ENCODE measurements at places on chromosomes 4 and X.

GRCh38 chr4:17188125-17188524, 289.7 kb upstream of the LDB2 start:
- no peak for DNase-seq

DNA sequence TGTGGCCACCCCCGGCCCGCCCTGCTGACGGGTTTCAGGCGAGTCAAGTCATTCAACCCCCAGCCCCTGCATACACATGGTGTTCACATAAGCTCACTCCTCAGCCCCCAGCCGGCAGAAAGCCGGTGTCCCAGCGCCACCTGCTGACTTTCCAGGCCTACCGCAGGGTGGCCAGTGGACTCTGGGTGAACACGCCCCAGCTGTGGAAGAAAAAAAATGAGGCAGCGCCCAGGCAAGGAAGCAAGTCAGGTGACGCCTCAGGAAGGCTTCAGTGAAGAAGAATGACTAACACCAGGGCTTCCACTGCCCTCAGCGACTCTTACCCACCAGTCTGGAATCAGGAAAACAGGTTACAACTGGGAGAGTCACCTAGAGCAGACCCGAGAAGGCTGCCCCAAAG, 15.8 kb downstream of the BCAP31 start:
- DNase-seq = peak; percentile 47

GRCh38 chr4:21046141-21046540, 345.9 kb downstream of the PACRGL start:
- no peak for DNase-seq

GRCh38 chr4:175614890-175615289, 197.2 kb downstream of the GPM6A start:
- no peak for DNase-seq

GRCh38 chrX:123464709-123465108, 268.1 kb downstream of the THOC2 start:
- no peak for DNase-seq

- no peak for DNase-seq
Observed at GRCh38 chrX:112247714-112248113, 165.1 kb upstream of the TRPC5 start.

GRCh38 chrX:110847334-110847733, 51.7 kb upstream of the CHRDL1 start:
- DNase-seq = peak; percentile 21

DNA sequence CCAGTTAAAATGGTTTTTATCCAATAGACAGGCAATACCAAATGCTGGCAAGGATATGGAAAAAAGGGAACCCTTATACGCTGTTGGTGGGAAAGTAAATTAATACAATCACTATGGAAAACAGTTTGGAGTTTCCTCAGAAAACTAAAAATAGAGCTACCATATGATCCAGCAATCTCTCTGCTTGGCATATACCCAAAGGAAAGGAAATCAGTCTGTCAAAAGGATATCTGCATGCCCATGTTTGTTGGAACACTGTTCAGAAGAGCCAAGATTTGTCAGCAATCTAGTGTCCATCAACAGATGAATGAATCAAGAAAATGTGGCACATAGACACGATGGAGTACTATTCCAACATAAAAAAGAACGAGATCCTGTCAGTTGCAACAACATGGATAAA, 91.0 kb upstream of the SH3RF1 start:
- no peak for DNase-seq

- DNase-seq = no peak
Observed at GRCh38 chr4:147325571-147325981, 155.3 kb upstream of the EDNRA start.

DNA sequence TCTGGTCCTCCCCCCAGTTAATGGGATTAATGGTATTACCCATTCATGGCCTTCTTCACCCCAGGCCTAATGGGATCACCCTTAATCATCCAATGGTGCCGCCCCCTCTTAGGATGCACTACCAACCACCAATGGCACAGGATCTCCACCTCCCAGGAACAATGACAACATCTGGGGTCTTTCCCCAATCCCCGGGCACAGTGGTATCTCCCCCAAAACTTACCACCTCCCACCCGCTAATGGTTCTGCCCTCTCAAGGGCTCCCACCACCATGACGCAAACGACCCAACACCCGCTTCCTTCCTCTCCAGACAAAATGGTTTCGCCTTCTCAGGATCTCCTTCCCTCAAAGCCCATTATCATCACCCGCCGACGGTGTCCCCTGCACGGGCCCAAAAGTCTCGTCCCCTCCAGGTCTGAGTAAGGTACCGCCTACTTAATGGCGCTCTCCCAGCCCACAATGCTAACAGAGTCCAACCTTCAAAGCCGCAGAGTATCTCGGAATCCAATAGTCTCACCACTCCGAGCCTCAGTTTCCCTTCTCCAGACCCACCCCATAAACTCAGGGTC, 458 bp downstream of the GRIPAP1 start:
- peak; percentile 14 for DNase-seq

GRCh38 chr4:27066591-27066990, 205.9 kb downstream of the STIM2 start:
- no peak for DNase-seq

DNA sequence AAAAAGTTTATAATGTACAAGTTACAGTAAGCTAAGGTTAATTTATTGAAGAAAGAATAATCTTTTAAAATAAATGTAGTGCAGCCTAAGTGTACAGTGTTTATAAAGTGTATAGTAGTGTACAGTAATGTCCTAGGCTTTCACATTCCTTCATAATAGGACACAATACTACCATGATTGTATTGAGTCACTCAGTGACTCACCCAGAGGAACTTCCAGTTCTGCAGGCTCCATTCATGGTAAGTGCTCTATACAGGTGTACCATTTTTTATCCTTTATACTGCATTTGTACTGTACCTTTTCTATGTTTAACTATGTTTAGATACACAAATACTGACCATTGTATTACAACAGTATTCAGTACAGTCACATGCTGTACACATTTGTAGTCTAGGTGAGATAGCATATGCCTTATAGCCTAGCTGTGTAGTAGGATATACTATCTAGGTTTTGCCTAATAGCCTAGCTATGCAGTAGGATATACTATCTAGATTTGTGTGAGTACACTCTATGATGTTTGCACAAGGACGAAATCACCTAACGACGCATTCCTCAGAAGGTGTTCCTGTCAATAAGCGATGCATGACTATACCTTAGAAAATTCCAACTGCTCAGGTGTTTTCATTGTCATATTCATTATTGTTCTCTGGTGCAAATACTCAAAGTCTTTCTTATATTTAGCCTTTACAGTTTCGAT, 5.5 kb upstream of the TMEM255A start:
- no peak for DNase-seq

- no peak for DNase-seq
Observed at GRCh38 chrX:132488180-132488705, 595 bp downstream of the MBNL3 start.

DNA sequence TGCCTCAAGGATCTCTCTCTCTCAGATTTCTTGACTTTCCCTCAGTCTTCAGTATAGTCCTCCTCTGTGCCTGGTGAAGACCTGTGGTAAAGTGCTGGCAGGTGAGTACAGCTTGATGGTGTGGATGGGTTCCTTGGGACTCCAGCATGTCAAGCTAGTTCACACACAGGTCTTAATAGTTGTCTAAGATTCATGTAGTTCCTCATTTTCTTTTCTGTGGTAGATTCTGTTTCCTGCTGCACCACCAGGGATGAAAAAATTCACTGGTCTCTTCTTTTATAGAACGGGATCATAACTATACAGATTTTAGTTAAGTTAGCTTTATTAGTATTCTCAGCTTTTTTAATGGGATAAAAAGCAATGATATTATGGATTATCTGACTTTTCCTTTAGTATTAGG, 32.5 kb upstream of the PAQR3 start:
- DNase-seq = no peak

DNA sequence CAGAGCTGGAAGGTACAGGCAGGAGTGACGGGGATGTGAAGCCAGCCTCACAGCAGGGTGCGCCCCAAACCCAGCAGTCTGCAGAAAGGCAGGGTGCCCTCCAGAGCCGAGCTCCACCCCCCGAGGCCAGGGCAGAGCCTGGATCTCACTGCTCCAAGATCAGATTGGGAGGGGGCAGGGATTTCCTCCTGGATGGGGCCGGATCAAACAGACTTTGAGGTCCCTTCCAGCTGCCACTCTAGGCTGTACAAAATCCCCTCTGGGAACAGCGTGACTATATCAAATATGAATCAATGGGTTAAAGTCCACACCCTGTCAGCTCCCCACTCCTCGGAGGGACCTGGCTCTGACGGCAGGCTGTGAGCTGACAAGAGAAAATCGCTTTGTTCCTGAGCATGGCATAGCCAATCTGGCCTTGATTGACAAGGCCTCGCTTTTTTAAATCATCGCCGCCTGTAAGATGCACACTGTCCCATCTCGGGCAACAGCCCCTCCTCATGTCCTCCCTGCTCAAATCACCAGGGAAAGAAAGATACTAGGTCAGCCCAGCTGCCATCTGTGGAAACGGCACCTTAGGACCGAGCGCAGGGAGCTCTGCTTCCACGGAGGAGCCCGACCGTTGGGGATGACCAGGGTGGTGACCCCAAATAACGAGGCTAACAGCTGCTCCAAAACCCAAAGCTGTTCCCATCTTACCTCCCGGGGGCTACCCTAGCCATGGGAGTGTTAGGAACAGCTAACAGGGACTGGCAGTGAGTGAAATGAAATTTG, 39.9 kb downstream of the PSAPL1 start:
- no peak for DNase-seq

GRCh38 chr4:96063639-96064038, 223.7 kb downstream of the PDHA2 start:
- no peak for DNase-seq

- DNase-seq = no peak
Observed at GRCh38 chrX:99901091-99901490, 509.0 kb downstream of the PCDH19 start.

DNA sequence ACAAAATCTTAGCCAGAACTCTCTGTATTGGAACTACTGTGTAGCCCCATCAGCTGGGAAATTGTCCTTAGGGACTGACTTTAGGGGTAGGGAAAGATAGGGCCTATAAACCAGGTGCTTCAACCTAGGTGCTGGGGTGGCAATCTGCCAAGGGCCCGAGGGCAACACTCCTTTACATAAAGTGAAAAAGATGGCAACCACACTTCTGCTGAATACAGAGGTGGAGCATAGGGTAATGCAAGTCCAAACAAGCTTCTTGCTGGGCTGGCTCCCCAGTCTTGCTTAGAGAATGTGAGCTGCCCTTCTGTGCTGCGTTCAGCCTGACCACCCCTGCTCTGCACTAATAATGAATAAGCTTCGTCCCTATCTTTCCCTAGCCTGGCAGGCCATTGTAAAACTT, 9.8 kb downstream of the ZBTB33 start:
- DNase-seq = peak; percentile 49

DNA sequence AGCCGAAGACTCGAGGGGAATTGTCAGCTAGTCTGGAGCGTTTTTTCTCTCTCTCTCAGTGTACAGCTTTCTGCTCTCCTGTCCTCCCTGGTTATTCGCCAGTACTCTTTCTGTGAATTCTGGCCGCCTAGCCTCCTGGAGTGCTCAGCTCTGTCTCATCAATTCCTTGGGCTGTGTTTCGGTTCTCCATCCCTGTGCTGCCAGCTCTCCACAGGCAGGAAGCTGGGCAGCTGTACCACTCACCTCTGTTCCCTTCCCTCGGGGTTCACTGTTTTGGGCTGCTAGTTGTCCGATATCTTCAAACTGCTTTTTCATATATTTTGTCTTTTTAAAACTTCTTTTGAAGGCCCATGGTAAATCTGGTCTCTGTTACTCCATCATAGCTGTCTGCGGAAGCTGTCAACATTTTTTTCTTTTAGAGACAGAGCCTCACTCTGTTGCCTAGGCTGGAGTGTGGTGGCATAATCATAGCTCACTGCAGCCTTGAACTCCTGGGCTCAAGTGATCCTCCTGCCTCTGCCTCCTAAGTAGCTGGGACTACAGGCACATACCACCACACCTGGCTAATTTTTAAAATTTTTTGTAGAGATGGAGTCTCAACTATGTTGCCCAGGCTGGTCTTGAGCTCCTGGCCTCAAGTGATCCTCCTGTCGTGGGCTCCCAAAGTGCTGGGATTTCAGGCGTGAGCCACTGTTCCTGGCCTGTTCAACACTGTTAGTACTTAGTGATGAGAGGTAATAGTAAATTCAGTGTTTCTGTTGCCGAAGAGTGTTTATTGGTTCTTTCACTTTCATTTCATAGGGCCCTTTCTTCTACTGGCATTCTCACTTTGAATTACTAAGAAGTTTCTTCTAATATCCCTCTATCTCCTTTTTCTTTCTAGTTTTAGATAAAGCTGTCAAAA, 18.6 kb downstream of the ZCCHC4 start:
- no peak for DNase-seq

- no peak for DNase-seq
Observed at GRCh38 chr4:170529748-170530722, 440.3 kb upstream of the AADAT start.

- DNase-seq = no peak
Observed at GRCh38 chr4:26233350-26233749, 87.5 kb upstream of the RBPJ start.

DNA sequence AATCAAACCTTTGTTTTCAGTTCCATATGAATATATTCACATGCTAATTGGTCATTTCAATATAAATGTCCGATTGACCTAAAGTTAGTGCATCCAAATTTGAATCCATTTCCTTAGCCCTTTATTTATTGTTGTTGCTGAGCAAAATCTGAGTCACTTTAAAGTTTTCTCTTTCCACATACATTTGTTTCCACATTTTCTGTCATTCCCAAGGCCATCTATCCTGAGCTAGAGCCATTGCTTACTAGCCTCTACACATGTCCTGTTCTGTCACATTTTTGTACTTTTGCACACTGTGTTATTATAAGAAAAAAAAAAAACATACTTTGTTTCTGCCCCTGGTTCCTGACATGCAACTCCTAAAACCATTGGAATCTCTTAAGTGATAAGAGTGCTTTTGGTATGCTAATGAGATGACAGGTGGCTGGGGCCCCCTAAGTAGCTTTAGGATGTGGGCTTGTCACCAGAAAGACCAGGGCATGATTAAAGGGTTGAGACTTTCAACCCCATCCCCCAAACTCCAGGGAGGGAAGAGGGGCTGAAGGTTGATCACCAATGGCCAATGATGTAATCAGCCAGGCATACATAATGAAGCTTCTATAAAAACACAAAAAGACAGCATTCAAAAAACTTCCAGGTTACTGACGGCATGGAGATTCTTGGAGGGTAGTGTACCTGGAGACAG, 353.3 kb upstream of the MAGEB16 start:
- DNase-seq = no peak

GRCh38 chr4:86939729-86940575, 5.1 kb downstream of the AFF1 start:
- DNase-seq = no peak

DNA sequence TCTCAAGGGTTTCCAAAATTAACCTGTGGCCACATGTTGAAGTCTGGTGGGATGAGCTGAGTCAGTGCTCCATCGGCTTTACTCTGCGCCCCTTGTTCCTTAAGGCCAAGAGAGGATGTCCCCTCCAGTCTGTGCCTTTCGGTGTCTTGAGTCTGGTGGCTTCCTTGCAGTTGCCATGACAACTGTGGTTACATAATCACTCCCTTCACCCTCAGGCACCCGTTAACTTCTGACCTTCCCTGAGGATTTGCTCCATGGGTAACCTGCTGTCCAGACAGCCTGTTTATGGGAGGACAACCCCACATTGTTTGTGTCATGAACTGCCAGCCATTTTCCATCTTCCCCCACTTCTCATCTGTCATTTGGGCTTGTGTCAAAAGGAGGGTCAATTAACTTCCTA, 401.1 kb upstream of the LCORL start:
- DNase-seq = no peak
